ENCODE measurements at places on chromosomes 1 and 21. TPM values are rescaled to one million over a fixed set of nuclear protein-coding genes. Genes with fewer than 3 reads are reported as not detected.

RGS13 gene
- polyA plus RNA-seq, result 4.8 TPM

MEF2D gene
- polyA plus RNA-seq, result 23.8 TPM

UBIAD1 gene
- 17.5 TPM for polyA plus RNA-seq

KRTAP7-1 gene
- polyA plus RNA-seq, result not detected

RGS8 gene
- polyA plus RNA-seq, result not detected

AADACL4 gene
- not detected for polyA plus RNA-seq

CLIC6 gene
- 36.5 TPM for polyA plus RNA-seq

PLD5 gene
- polyA plus RNA-seq, result 0.24 TPM

CXADR gene
- polyA plus RNA-seq, result 27.8 TPM

OSCP1 gene
- 21.2 TPM for polyA plus RNA-seq

BCL2L15 gene
- polyA plus RNA-seq, result 2.7 TPM

PRR9 gene
- not detected for polyA plus RNA-seq

ASCL5 gene
- 0.71 TPM for polyA plus RNA-seq

DNA sequence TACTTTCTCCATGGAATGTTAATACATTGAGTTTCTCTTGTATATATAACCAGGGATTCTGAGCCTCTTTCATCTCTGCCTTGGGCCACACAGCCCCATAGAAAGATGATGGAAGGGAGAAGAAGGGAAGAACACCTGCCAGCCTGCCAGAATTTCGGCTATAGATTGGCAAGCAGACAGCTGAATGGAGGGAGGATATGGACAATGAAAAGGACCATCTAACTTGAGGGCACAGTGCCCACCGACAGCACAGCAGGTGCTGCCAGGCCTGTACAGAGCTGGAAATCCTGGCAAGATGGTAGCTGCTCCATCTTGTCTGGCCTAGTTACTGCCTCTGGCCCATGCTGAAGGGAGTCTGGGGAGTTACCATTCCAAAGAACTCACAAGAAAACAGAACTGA lies 244.3 kb downstream of the FGGY start:
- no peak for DNase-seq

DNA sequence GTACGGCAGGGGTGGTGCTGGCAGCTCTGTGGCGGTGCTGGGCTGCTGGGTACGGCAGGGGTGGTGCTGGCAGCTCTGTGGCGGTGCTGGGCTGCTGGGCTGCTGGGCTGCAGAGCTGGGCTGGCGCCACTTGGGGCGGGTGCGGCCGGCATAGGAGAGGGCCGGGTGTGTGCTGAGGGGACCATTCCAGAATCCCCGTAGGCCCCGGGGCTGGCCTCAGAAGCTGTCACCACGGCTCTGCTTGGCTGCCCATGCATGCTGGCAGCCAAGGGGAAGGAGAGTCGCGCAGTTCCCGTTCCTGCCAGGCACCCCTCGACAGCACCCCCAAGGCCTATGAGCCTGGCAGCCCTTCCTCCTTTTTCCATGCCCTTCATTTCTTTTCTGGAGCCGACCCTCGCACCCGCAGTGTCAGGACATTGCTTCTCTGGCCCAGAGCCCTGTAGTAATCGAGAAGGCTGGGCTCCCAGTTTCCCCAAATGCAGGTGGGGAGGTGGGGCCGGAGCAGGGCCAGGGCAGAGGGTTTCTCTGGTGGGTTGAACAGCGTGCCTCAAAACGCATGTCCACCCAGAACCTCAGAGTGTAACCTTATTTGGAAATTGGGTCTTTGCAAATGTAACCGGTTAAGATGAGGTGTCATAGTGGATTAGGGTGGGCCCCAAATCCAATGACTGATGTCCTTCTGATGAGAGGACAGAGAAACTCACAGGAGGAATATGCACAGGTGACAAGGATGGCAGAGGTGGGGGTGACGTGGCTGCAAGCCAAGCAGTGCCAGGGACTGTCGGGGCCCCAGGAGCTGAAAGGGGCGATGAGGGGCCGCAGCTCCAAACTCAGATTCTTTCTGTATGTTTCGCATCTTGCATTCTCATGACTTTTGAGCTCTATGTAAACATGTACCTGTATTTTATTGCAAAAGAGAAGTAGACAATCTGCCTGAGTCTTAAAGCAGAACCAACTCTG lies 71.0 kb upstream of the ACTRT2 start:
- DNase-seq, result no peak

DNA sequence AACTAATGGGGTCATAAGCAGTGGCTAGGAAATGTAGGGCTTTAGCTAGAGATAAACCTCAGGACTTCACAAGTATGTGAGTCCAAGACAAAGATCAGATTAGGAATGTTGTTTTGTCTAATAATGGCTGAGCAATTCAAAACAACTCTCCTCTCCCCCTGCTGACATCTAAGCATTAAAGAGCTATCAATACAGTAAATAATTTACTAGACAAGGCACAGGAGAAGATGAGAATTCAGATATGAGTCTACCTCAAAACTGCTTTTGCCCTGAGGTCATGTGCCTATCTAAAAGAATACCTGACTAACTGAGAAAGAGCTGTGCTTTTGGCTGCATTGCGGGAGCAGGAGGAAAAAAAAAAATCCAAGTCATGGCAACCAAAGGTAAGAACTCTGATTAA lies 86.8 kb downstream of the SPATA17 start:
- no peak for DNase-seq

DNA sequence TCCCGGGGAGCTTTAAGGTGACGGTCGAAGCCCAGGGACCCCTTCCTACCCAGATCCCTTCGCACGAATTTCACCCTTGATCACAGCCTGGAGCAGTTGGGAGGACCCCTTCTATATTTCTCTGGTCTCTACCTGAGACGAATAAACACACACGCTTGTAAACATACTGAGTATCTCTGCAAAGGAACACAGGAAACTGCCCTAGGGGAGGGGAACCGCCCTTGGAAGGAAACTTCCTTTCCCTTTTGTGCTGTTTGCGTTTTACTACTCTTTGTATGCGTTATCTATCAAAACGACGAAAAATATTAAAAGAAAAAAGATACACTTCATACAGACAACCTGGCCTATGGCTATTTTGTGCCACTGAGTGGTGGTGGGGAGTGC lies 750 bp downstream of the NECAP2 start:
- DNase-seq, result peak; percentile 3

- no peak for DNase-seq
Observed at GRCh38 chr21:42473498-42474042, 22.5 kb downstream of the RSPH1 start.

- no peak for DNase-seq
Observed at GRCh38 chr1:14804626-14805025, 206.1 kb downstream of the KAZN start.

- no peak for DNase-seq
Observed at GRCh38 chr21:21463456-21463855, 465.2 kb downstream of the NCAM2 start.

DNA sequence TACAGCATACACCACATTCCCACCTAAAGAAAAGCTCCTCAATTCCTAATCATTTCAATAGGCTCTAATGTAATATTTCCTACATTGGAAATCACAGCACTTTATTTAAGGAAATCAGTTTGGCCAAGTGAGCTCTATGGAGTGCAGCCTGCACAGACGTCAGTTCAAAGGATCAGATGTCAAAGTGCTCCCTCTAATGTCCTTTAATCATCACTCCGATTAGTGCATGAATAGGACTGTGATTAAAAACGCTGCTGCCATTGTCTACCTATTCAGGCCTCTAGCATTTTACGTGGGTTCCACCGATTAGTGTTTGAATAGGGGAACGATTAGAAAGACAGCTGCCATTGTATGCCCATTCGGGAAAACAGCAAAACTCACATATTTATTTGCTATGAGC lies 50.2 kb downstream of the DPYD start:
- no peak for DNase-seq

GRCh38 chr1:174200746-174201145 lies 41.4 kb downstream of the RABGAP1L start:
- DNase-seq, result no peak

- DNase-seq, result peak; percentile 50
Observed at GRCh38 chr1:185681034-185681633, 53.1 kb upstream of the HMCN1 start.

DNA sequence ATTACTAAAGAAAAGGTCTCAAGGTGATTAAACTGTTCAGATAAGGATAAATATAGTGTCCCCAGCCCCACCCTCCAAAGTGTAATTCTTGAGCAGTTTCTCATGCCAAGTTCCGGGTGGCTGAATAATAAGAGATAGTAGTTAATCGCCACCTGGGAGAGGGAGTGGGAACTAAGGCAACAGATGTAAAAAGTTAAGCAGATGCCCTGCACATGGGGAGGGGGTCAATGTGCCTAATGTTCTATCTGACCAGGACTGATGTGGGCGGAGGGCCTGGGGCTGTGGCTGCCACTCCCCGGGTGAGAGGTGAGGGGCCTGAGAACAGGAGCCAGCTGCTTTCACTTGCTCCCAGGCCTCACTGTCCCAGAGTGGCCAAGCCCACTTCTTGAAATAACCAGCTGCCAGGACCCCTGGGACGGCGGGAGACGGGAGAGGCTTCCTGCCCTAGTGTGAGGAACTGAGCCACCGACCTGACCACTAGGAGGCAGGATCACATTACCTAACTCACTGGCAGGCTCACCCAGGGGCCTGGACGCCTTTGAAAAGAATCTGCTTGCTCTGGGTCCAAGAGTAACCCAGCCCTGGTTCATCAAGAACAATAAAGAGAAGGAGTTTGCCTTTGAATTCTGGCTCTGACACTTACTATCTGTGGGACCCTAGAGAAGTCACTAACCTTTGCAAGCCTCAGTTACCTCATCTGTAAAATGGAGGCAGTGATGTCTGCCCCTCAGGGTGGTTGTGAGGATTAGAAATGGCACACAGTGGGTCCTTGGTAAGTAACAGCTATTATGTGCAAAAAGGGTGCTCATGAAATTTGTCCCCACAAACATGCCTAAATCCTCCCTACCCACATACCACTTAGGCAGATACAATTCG lies 179.2 kb downstream of the ATG4C start:
- DNase-seq, result no peak

DNA sequence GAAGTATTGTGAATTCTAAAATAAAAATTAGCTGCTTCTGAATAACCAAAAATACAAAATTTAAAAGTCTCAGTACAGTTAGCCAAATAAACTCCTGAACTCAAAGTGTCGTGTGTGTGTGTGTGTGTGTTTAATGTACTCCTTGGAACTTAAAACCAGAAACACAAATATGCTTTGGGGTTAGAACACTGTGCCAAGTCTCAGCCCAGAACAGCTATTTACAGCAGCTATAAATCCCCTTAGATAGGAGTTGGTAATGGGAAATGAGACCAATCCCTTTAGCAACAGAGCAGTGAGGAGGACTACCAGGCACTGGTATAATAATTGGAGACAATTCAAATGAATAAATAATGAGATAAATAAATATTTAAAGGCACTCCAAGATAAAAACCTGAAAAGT lies 83.1 kb downstream of the PATJ start:
- DNase-seq, result no peak

DNA sequence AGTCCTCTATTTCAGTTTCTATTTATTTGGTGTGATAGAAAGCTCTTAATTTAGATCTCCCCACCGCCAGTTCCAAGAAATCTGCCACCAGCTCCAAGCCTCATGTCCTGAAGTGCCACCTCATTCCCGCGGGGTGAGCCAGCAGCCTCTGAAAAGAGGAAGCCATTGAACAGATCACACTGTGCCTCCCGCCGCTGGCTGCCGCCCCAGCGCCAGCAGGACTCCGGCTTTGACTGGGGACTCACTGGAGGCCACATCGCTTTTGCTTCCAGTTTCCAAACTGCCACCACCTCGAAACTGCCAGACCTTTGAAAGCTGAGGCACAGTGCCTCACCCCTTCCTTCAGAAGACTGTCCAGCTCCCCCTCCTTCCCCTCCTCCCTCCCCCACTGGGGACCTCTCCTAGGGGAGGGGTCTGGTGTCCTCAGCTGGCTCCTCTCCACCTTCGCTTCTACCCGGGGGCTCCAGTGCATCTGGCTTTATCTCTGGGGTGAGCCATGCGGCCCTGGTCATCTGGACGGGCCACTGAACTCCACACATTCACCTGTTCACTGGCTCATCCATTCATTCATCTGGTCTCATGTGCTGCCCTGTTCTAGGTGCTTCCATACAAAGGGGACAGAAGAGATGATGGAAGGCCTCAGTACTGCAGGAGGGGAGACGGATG lies 58.9 kb downstream of the VPS26C start:
- DNase-seq, result peak; percentile 93

DNA sequence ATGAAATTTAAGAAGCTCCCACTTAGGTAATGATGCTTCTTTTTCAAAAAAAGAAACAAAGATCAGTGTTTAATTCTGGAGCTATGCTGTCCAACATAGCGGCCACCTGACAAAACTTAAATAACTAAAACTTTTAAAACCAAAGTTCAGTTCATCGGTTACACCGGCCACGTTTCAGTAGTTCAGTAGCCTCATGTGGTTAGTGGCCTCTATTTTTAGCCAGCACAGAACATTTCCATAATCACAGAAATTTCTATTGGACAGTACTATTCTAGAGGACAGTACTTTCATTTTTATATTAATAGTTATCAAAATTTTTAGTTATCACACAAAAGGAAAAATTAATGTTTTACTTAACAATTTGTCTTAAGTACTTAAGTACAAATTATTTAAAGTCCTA lies 141.0 kb downstream of the USP25 start:
- no peak for DNase-seq

- DNase-seq, result no peak
Observed at GRCh38 chr1:168792592-168793125, 63.7 kb upstream of the DPT start.

GRCh38 chr1:43293896-43294760 lies 6.7 kb upstream of the TIE1 start:
- DNase-seq, result no peak

DNA sequence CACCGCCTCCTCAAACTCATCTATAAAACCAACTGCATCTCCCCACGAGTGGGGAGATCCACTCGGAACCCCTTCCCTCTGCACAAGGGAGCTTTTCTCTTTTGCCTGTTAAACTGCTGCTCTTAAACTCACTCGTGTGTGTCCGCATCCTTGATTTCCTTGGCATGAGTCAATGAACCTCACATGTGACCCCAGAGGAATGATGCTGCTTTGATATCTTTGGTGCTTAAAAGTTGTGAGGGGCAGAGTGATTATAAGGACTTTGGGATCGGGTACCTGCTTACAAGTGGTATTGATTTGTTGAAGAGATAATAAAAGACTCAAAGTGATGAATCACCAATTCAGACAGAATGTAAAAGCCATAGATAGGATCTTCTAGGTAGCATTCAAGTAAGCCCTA lies 125.3 kb downstream of the GREM2 start:
- no peak for DNase-seq

GRCh38 chr1:221098471-221099405 lies 219.5 kb downstream of the HLX start:
- no peak for DNase-seq

- DNase-seq, result no peak
Observed at GRCh38 chr1:180935326-180936109, 22.8 kb downstream of the KIAA1614 start.

DNA sequence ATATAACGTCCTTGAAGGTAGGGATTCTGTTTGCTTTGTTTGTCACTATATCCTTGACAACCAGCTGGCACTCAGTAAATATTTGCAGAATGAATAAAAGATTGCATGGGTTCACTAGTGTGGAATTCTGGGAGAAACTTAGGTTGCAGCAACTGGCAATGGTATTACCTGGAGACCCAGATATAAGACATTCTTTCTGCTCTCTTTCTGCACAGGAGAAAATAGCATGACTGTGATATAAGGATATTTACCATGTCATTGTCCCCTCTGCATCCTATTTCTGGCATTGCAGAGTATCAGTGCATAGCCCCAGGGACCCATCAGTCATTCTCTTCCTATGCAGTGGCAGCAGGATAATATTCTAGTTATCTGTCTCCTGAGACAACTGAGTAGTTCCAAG lies 308.9 kb upstream of the LRRC7 start:
- DNase-seq, result no peak
